ENCODE measurements at places on chromosomes 2 and 18.

- no peak for DNase-seq
Measured at GRCh38 chr2:148614014-148614321, 30.6 kb upstream of the EPC2 start.

- no peak for DNase-seq
Measured at GRCh38 chr18:13471198-13471845, 252.8 kb downstream of the LDLRAD4 start.

DNA sequence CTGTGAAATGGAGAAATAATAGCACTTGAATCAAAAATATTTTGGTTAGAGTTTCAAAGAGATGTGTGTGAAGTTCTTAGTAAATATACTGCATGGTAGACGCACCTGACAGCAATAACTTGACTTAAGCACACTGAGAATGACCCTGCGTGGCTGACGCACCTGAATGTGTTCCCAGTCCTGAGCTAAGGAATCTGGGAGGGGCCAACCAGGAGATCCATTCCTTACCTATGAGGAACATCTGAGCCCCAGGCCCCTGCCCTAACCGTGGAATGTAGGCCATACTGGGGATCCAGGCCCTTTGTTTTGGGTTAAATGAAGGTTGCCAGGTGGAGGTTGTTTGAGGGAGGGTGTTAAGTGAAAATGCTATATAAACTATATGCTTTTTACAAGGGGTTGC lies 284.4 kb downstream of the RBM43 start:
- DNase-seq: peak; percentile 65

GRCh38 chr2:215866606-215867005 lies 146.7 kb downstream of the MREG start:
- no peak for DNase-seq

DNA sequence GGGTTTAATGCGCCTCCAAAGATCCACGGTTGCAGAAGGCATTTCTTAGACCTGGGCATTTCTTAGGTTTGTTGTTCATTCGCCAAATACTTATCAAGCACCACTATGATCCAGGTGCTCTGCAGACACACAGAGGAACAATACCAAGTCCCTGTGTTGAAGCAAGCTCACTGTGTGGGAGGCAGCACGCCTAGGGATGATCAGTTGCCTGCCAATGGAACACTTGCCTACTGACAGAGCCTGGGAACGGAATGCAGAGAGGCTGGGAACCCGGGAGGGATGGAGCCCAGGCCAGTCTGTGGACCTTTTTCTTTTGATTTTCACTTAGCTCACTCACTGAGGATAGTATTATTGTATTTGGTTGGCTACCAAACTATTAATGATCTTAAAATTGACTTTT lies 1.9 kb upstream of the GRP start:
- no peak for DNase-seq

- peak; percentile 28 for DNase-seq
Measured at GRCh38 chr2:239721991-239722759, 303.0 kb downstream of the NDUFA10 start.

- DNase-seq: no peak
Measured at GRCh38 chr2:238102865-238103264, 2.7 kb downstream of the ESPNL start.

- no peak for DNase-seq
Measured at GRCh38 chr2:128024816-128025215, 3.0 kb downstream of the SAP130 start.

DNA sequence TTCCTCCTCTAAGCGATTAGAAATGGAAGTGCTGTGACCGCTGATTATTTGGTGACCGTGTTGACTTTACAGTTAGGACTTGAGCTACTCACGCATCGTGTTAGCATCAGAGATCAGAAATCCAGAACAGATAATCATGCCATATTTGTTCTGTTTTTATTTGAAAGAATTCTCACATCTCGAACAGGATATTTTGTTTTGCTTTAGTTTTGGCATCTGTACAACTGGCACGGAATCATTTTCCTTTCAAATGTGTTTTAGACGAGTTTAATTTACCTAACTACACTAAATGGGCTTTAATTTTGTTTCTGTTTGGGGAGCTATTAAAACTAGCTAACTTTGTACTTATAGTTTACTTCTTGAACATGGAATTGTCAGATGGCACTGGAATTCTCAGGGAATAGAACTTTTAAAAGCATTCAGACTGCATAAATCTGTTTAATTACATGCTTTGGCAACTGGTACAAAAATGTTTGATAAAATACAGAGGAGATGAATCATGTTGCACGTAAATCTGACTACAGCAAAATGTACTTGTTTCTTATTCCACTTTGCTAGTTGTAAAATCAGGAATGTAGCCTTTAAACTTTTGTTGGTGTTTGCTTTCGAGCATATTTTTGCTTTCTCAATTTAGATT lies 1.4 kb downstream of the ITPRID2 start:
- DNase-seq: no peak

- no peak for DNase-seq
Measured at GRCh38 chr2:31239593-31240177, 5.7 kb downstream of the EHD3 start.

- no peak for DNase-seq
Measured at GRCh38 chr18:51278045-51278649, 80.7 kb upstream of the MEX3C start.
